ENCODE measurements at places on chromosomes 6 and 20.

DNA sequence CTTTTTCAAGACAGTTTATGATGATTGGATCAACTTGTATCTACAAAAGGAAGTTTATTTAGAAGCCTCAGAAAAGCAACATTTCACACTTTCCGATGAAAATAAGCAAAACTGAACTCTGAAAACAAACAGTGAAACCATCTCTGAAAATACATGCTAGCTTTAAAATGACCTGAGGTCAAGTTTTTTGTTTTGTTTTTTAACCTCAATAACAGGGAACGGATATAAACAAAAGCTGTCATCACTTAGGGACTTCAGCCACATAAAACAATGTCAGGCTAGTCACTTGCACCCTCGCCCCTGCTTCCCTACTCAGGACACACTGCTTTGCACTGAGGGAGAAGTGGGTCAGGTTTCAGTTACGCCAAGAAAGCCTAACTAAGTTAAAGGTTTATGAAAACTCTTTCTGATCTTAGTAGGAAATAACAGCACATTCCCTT, 11.6 kb downstream of the BACH2 start:
- DNase-seq, result no peak

DNA sequence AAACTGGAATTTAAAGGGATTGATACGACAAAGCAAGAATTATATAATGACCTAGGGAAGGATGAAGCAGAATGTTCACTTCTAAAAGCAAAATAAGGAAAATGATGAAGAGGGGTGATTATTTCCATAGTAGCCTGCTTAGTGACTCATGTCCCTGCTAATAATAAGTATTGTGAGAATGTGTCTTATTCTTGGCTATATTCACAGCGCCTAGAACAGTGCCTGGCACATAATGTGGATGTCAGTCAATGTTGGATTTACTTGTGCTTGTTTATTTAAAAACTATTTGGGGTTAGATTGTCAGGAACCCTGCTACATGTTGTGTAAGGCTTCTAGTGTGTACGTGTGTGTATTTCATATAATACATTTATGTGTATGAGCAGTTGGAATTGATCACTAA, 85.1 kb downstream of the ZFAND3 start:
- DNase-seq, result no peak

DNA sequence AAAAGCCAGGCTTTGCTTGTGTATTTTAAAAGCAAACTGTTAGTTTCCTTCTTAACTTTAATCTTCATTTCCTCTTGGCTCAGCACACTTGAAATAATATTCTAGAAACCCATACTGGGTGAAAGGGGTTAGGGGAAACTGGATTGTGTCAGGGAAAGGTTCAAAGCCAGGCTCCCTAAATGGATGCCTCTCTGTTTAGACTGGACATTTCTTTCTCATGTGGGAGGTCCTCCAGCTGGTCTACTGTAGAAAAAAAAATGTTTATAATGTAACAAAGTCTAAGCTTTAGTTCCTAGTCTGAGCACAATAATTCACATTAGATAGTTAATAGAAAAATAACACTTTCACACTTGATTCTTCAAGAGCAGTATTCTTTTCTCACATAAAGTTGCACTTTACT, 89.0 kb upstream of the AKIRIN2 start:
- DNase-seq, result no peak

DNA sequence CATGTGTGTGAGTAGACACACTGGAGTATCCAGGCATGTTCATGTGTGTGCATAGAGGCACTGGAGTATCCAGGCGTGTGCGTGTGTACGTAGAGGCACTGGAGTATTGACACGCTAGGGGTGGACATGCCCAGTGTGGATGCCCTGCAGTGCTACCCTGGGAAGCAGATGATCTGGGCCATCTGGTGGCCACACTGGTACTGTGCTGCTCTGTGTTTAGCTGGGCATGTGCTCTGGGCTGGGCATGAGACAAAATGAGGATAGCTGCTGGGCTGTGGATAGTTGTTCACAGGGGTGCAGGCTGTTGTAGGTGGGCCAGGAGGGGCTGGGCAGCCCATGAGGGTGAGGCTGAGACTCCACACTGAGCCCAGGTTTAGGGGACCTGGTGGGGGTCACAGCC, 24.0 kb upstream of the NPBWR2 start:
- no peak for DNase-seq

DNA sequence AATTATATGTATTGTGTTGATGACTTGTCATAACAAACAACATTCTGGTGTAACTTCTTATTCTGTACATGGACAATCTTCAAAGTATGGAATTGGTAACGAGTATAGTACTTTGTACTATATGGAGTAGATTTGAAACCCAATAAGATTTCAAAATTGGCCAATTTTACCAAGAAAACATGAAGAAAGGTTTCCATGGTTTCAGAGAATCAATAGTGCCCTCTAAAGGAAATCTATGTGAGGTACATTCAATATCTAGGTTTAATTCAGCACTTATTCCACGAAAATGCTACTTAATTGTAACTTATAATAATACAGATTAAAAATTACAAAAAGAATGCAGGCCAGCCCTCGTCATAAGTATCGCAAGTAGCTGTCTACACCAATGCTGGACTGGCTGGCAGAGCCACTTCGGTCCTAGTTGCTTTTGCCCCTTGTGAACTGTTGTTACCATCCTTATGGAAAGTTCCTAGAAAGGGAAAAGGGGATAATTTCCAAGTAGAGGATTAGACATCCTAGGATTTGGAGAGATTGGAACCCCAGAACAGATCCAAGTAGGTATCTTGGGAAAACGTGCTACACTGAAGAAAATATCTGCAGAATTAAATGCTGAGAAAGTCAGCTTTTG, 70.9 kb downstream of the LCA5 start:
- no peak for DNase-seq

- no peak for DNase-seq
Observed at GRCh38 chr6:161301338-161301737, 27.5 kb upstream of the AGPAT4 start.

DNA sequence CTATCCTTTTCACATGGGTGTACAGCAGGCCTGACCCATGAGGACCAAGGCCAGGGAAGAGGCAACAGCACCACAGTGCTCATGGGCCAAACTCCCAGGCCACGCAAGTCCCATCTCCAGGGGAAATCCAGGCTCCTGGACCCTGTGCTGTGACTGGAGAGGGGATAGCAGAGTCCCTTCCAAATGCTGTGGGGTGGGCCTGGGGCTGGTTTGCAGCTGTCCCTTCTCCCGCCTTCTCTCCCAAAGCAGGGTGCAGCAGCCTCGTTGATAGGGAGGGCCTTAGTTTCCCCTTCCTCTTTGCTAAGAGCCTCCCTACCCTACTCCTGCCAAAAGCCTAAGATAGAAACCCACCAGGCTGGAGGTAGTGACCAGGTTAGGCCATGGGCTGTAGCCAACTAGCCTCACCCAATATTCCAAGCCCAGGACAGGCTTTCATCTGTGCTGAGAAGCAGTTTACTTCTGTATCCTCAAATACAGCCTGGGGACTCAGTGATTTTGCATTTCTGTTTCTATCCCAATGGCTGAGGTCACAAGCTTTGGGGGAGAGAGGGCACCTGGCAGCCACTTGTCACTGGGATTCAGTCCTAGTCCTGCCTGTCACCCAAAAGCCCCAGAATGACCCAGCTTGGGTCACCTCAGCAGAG, 1.4 kb downstream of the CTSZ start:
- no peak for DNase-seq

DNA sequence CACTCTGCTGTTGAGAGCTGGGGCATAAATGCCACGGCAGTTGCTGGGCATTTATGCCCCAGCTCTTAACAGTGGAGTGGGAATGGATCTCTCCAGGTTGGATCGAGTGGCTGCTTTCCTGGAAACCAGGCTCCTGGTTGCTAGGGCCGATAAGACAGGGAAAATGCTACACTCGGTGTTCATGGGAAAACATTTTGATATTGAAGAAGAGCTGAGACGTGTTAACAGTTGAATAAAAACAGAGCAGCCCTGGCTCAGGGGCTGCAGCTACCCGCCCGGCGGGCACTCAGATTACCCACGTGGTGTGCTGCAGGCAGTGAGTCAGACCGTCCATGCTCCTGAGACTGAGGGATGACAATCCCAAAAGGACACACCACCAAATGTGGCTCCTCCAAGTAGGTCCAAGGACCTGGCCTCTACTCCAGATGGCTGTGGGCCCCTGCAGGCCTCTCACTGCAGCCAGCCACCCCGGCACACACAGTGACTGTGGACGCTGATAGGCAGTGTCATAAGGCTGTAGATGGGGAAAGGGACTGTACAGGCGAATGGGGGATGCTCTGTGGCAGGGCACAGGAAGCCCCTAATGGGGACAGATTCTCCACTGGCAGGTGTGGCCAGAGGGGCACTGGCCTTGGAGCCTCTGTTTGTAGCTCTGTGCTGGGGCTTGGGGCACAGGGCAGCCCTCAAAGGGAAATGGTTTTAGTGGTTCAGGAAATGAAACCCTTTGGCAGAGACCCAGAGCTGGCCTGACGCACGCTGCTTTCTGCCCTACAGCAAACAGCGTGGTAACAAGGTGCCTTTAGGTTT, 237.8 kb downstream of the LY86 start:
- DNase-seq, result no peak

DNA sequence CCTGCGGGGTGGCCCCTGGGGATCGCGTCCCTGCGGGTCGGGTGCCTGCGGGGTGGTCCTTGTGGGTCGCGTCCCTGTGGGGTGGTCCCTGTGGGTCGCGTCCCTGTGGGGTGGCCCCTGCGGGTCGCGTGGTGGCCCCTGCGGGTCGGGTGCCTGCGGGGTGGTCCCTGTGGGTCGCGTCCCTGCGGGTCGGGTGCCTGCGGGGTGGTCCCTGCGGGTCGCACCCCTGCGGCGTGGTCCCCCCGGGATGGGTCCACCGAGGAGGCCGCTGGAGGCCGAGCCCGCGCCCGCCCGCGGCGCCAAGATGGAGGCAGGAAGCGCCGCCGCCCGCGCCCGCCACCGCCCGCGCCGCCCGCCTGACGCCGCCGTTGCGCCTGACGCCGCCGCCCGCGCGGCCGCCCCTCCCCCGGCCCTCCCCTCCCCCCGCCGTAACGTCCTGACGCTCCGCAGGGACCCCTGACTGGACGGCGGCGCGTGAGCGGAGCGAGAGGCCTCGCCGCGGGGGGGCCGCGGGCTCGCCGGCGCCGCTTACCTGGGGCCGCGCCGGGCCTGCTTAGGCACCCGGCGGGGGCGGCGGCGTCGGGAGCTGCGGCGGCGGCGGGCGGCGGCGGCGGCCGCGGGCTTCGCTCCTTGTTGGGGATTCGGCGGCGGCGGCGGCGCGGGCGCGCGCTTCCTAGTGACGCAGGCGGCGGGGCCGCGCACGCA, at the start of gene GMEB2:
GMEB2 (minus strand) TSS at position 678 of the 705 bp plus-strand sequence. CDS start 7,704 bp downstream, outside the sequence.
- peak; percentile 45 for DNase-seq

GRCh38 chr6:5078121-5078669, 6.9 kb upstream of the PPP1R3G start:
- no peak for DNase-seq

DNA sequence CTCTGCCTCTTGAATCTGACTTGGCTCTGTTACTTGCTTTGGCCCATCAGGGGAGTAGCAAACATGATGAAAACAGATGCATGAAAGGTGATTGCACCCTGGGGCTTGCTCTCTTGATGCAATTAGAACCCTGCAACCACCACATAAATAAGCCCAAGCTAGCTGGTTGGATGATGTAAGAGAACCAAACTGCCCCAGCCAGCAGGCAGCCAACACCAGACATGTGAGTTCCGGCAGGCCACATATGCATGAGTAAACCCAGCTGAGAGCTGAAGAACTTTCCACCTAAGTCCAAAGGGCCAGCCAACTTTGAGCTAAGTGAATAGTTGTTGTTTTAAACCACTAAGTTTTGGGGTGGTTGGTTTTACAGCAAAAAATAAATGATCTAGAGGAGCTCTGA, 268.4 kb downstream of the FARS2 start:
- no peak for DNase-seq

DNA sequence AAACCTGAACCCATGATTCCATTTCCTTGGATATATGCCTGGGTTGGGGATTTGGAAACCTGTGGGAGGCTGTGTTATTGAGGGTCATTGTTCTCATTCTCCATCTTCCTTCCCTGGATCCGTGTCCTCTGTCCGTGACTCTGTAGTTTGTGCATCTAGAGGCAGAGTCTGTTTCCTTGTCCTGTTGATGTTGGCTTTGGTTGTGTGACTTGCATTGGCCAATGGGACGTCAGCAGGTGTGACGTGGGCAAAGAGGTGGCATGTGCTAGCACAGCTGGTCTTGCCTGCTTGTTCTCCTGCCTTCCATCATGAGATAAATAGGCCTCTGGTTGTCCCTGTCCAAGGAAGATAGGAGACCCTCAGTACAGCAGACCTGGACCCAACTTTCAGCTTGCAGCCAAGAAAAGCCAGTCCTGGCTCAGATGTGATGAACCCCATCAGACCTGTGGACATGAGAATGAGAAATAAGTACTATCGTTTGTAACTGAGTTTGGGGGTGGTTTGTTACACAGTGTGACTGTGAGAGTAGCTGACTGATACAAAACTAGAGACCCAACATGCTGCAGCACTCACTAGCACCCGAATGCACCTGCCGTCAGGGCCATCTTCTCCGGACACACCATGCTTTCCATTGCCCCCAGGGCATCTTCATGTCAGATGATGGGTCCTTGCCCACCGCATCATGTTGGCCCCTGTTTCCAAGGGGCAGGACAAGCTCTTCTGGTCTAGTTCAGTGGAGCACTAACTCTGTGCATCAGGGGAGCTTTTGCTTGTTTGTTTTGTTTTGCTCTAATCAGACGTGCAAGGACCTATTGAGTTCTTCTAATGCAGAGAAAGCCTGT, 195.3 kb upstream of the SULF2 start:
- no peak for DNase-seq

DNA sequence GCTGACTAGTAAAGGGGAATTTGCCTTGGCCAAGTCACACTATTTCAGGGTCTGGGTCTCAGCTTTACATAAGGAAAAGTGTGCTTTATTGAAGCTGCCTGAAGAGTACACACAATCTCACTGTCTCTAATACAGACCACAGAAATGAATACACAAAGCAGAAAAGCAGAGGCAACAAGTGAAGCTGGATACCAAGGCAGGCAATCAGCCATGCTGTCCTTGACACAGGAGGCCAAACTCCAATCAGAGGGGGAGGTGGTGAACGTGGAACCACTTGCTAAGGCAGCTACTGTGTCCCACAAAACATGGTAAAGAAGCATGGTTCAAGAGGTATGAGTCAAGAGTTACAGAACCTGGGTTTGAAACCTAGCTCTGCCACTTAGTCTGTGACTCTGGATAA, 21.8 kb upstream of the CCND3 start:
- DNase-seq, result no peak

DNA sequence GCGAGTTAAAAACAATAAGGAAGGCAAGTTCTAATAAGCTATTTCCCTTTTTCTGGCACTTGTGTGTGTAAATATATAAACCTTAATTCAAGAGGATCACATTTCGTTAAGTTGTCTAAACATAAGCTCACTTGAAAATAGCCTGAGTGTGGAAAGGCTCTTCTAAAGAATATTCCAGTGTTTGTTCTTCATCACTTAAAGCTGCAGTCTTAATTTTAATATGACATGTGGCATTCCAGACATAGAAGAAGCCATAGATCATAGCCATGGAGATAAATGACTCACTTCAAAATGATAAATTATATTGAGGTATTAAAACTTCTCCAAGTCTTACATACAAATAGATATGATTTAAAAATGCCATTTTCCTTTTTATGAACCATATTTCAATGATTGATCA, 42.1 kb downstream of the IYD start:
- no peak for DNase-seq

GRCh38 chr6:92708945-92709344, 710.4 kb downstream of the EPHA7 start:
- DNase-seq, result no peak

GRCh38 chr6:81755551-81755950, 3.1 kb upstream of the TENT5A start:
- DNase-seq, result no peak

GRCh38 chr6:19317431-19317986, 519.7 kb upstream of the ID4 start:
- DNase-seq, result no peak
